Prostate gland (tissue), 2 donors: ENCODE measurements at places on chromosomes 16 and 17.
A peak's percentile ranks its signal among the peaks of the same experiment; 100 is the strongest.

GRCh38 chr16:2226245-2226793 lies 2.9 kb downstream of the E4F1 start:
- no peak for DNase-seq

- DNase-seq, result no peak
Measured at GRCh38 chr16:5917436-5918195, 820.0 kb upstream of the EEF2KMT start.

DNA sequence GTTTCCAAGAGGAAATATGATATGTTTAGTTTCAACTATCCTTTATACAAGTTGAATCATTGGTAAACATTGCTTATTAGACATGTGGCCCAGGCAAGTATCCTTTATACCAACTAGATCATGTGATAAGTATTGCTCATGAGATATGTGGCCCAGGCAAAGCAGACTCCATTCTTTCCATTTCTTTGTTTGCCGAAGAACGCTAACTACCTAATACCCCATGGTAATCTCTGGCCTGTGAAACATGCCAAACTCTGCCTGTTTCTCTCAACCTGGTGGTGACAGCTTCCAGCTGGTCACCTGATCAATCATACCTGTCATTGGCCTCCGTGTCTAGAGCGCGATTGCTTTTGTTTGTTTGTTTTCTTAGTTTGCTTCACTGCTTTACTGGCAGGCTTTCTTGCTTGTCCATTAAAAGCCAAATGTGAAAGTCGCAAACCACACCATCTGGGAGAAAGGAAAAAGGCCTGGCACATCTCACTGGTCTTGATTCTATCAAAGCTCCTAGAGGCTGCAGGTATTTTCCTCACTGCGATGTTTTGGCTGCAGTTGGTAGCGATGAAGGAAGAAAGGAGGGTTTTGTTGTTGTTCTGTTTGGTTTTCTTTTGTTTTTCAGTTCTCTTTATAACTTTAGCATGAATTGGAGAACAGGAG lies 686.2 kb downstream of the KCNJ2 start:
- peak; percentile 25 for DNase-seq

- DNase-seq, result no peak
Measured at GRCh38 chr16:57396786-57397185, 7.8 kb upstream of the CCL17 start.

- DNase-seq, result no peak
Measured at GRCh38 chr17:38322156-38322779, 21.5 kb downstream of the GPR179 start.

GRCh38 chr17:41340934-41341861 lies 9.4 kb downstream of the KRT33A start:
- no peak for DNase-seq
